ENCODE measurements at places on chromosomes 1 and 21. TPM values are rescaled to one million over a fixed set of nuclear protein-coding genes. Genes with fewer than 3 reads are reported as not detected.

FCRL2 gene
- not detected for total RNA-seq

PMF1 gene
- 35.7 TPM for total RNA-seq

NUP210L gene
- total RNA-seq, result 0.28 TPM

PER3 gene
- 2.9 TPM for total RNA-seq

SPRR2E gene
- total RNA-seq, result not detected

ABCA4 gene
- 2.5 TPM for total RNA-seq

ALG14 gene
- 1.1 TPM for total RNA-seq

C1orf226 gene
- 0.56 TPM for total RNA-seq

GJA5 gene
- 3.7 TPM for total RNA-seq

KIF17 gene
- total RNA-seq, result 5.1 TPM

CXADR gene
- total RNA-seq, result 1.7 TPM

S100A13 gene
- total RNA-seq, result 98.0 TPM

TSPAN1 gene
- total RNA-seq, result 0.56 TPM

FAM72D gene
- total RNA-seq, result under 0.01 TPM

TNFSF4 gene
- 2.3 TPM for total RNA-seq

C1orf216 gene
- total RNA-seq, result 16.1 TPM

IGSF21 gene
- not detected for total RNA-seq

CD53 gene
- total RNA-seq, result not detected

CSDE1 gene
- total RNA-seq, result 682 TPM

FAM177B gene
- total RNA-seq, result not detected

CLIC4 gene
- total RNA-seq, result 403 TPM

CCDC27 gene
- not detected for total RNA-seq

OR2T35 gene
- total RNA-seq, result not detected

ADCY10 gene
- total RNA-seq, result 0.19 TPM

MCOLN2 gene
- 2.8 TPM for total RNA-seq

RIPPLY3 gene
- not detected for total RNA-seq

ENAH gene
- total RNA-seq, result 140 TPM

OR2G6 gene
- total RNA-seq, result not detected

CBR3 gene
- total RNA-seq, result 15.9 TPM

FMO2 gene
- total RNA-seq, result 27.9 TPM

MCOLN3 gene
- 0.28 TPM for total RNA-seq

PGBD5 gene
- under 0.01 TPM for total RNA-seq

ERICH3 gene
- total RNA-seq, result not detected

LMX1A gene
- total RNA-seq, result not detected

KMO gene
- 0.56 TPM for total RNA-seq

CFAP74 gene
- not detected for total RNA-seq

VSIG8 gene
- not detected for total RNA-seq
